ENCODE measurements at places on chromosomes 6 and 20.

- no peak for DNase-seq
Observed at GRCh38 chr20:59992526-59993084, 34.4 kb downstream of the CDH26 start.

GRCh38 chr6:38671885-38672467 is 31.0 kb downstream of the GLO1 start:
- peak; percentile 74 for DNase-seq

DNA sequence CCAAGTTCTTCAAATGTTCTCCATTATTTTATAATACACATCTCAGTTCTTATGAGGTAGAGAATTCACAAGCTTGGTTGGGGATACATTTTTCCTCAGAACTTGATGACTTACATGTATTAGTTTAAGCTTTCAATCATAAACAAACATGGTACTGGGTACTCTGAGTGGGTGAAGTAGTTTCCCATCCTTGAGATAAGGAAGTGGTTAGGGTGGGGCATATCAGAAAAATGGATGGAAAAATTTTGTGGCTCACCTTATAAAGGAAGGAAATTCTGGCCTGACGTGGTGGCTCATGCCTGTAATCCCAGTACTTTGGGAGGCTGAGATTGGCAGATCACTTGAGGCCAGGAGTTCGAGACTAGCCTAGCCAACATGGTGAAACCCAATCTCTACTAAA is 52.0 kb downstream of the CD164 start:
- DNase-seq: no peak

- DNase-seq: peak; percentile 34
Observed at GRCh38 chr6:29887330-29887818, 55.0 kb upstream of the HLA-A start.

DNA sequence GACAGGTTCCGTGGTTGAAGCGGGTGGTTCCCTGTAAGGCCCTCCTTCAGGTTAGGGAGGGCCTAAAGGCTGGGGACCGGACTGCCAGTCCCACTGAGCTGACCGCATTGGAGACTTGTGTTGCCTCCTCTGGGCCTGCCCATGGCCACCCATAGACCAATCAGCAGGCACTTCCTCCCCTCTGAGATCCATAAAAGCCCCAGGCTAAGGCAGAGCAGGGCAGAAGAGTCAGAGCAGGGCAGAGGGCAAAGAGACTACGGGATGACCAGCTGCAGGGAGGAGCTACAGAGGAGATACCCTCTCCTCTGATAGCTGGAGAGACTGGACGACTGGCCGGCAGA is 537.4 kb downstream of the TENT5A start:
- DNase-seq: no peak

- no peak for DNase-seq
Observed at GRCh38 chr20:46218656-46219055, 89.6 kb downstream of the CDH22 start.

GRCh38 chr20:19256085-19256484 is 43.6 kb downstream of the SLC24A3 start:
- no peak for DNase-seq

DNA sequence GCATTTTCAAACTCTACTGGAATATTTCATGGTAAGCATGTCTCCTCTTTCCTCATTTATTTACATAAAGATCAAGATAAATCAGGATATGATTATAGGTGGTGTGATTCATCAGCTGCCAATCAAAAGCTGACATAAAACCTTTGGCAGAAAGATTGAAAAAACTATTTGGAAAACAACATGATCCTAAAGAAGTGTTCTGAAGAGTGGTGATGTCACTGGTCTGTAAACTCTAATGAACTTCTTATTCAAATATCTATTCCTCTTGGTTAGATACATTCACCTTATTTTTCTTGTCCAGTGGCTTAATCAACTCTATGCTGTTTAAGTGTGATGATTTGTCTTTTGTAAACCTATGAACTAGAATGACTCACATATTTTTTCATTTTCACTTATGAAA is 535.5 kb upstream of the CITED2 start:
- no peak for DNase-seq

- DNase-seq: no peak
Observed at GRCh38 chr6:135258970-135259369, 77.9 kb downstream of the MYB start.

DNA sequence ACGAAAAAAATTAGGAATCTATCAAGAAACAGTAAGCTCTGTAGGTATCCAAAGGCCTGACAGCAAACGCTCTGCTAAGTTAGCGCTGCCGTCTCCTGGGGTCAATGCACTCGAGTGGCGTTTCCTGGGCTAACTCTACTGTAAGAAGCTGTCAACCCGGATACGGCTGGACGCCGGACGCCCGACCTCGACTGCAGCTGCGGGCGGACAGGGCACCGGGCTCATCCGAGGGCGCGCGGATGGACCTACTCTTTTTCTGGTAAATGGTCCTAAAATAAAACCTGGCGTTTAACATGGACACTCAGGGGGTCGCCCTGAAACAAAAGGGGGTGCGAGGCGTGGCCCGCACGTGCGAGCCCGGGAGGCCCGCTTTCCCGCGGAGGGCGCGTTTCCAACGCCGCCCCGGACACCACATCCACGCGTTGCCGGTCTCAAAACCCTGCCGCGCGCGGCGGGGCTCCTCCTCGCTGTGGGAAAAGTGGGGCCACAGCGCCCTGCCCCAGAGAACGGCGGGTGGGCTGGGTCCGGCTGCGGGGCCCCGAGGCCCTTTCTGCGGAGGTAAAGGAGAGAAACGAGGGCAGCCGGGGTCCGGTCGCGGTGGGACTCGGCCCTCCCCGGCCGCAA is 537 bp downstream of the TCP1 start:
- peak; percentile 60 for DNase-seq

DNA sequence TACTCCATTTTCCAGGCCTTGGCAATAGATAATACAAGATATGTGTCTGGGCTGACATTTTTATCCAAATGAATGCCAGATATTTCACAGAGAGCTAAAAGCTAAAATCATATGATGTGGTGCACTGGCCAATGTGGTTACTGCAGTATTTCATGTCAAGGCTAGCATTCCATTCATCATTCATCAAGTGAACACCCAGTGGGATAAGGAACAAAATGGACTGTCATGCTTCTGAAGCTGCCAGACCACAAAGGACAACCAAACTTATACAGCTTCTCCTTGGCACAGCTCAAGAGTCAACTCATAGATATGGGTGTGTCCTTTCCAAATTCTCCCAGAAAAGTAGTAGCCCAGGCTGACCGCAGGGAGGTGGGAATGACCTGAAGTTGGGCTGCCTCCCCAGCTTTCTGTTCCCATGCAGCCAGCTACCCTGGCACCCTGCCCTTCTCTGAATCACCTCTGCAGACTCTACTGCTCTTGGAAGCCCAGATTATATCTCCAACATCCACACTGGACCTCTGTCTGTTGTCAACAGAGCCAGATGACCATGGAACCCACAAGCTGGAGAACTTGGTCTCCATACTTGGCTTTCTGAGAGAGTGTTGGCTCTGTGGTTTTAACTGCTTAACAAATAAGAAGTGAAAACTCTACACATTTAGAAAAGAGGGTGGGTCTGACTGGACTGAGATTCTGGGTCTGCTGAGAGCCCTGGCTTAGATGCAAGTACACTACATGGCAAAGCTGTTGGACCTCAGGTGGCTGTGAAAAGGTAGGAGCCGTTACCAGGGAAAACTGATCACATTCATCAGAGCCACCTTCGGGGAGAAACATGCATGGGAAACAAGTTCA is 122.8 kb downstream of the ALDH8A1 start:
- DNase-seq: no peak

GRCh38 chr6:391559-392440 is at the start of gene IRF4:
TSS of gene IRF4 (plus strand) at chr6:391752. CDS start at chr6:393153, 1,401 bp downstream.
- DNase-seq: peak; percentile 73

DNA sequence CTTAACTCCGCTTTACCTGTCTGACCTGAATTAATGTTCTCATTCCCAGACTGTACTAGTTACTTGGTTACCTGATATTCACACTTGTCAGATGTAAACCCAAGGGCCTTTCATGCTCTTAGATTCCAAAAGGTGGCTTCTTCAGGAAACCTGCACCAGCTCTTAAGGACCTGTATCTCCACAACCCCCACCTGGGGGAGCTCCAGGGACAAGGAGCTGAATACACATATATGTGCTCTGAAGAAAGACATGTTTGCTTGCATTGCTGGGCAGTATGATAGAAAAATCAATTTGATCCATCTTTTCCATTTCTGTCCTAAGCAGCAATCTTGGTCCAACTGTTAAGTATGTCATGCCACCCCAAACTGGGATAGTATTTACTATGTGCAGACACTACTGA is 64.8 kb upstream of the POU3F2 start:
- DNase-seq: peak; percentile 23

DNA sequence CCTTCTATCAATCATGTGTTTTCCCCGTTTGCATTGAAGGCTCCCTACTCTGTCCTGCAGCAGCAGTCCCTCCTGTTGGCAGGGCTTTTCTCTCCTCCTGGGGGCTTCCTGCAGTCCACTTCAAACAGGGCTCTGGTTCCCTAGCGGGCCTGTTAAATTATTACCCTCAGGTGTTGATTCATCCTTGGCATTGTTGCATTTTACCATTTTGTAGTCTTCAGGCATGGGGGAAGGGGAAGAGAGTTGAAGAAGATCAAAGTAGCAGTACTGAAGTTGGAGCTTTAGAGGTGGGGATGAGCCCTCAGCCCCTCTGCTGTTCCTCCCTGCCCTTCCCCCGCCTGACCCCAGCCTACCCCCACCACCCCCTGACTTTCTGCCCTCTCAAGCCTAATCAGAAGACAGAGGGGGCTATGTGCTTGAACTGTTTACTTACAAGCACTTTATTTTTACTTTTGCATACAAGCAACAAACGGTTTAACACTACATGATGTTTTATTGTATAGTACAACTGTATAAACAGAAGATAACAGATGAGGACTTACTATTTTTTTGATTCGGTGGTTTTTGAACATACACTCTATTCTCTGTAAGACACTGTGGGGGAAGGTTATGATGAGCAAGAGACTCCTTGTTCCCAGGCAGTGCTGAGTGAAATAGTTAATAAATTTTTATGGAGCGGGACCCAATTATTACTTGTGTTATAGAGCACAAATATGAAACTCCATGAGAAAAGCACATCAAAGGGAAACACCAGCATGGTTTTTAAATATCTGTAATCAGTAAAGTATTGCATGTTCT is 169.7 kb downstream of the EYA4 start:
- peak; percentile 34 for DNase-seq

GRCh38 chr6:47481806-47482205 is 4.2 kb downstream of the CD2AP start:
- DNase-seq: no peak

DNA sequence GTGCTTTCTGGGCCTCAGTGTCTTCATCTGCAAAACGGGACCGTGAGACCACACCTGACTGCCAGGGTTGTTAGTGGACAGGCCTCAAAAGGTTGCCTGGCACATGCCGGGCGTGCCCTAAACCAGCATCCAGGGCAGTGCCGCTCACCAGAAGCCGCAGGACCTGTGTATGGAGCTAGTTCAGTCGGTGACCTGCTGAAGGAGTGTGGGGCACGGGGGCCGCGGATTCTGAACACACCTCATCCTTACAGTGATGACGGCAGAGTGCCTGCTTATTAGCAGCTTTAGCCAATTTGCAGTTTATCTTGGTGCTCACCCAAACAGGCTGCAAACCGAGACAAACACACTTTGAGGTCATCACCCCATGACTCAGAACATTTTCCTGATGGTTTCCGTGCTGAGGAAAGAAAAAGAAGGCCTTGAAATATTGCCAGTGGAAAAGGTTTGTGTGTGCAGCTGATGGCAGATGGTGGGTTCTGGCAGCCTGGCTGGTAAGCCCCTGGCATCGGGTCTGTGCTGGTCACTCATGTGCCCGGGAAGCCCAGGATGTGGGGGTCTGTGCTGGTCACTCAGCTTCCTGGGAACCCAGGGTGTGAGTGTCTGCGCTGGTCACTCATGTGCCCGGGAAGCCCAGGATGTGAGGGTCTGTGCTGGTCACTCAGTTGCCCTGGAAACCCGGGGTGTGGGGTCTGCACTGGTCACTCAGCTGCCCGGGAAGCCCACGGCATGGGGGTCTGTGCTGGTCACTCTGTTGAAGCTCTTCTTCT is 153.8 kb downstream of the ERMARD start:
- no peak for DNase-seq

GRCh38 chr6:128641703-128642102 is 121.3 kb upstream of the PTPRK start:
- DNase-seq: no peak

GRCh38 chr20:19991308-19991707 is 25.9 kb upstream of the NAA20 start:
- DNase-seq: no peak

DNA sequence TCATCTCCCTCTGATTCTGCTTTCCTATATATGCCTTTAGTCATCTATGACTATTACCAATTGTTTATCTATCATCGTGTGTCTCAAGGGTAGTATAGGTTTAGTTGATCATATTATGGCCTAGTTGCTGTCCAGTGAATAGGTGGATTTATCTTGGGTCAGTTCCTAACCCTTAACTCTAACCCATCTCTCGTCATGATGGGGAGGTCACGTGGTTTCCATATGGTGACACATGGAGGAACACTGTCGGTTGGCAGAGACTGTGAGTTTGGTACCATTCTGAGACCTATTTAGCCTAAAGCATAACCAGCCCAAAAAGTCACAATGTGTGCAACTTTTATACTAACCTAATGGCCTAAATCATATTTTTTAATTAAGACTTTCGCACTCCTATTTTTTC is 103.5 kb downstream of the SAMD5 start:
- no peak for DNase-seq

GRCh38 chr6:36912030-36912454 is 26.3 kb downstream of the C6orf89 start:
- no peak for DNase-seq

- no peak for DNase-seq
Observed at GRCh38 chr20:44805335-44805978, 4.9 kb downstream of the RIMS4 start.

- no peak for DNase-seq
Observed at GRCh38 chr6:168834042-168834587, 393.1 kb downstream of the SMOC2 start.

GRCh38 chr20:16271450-16271849 is 301.8 kb downstream of the KIF16B start:
- DNase-seq: no peak

DNA sequence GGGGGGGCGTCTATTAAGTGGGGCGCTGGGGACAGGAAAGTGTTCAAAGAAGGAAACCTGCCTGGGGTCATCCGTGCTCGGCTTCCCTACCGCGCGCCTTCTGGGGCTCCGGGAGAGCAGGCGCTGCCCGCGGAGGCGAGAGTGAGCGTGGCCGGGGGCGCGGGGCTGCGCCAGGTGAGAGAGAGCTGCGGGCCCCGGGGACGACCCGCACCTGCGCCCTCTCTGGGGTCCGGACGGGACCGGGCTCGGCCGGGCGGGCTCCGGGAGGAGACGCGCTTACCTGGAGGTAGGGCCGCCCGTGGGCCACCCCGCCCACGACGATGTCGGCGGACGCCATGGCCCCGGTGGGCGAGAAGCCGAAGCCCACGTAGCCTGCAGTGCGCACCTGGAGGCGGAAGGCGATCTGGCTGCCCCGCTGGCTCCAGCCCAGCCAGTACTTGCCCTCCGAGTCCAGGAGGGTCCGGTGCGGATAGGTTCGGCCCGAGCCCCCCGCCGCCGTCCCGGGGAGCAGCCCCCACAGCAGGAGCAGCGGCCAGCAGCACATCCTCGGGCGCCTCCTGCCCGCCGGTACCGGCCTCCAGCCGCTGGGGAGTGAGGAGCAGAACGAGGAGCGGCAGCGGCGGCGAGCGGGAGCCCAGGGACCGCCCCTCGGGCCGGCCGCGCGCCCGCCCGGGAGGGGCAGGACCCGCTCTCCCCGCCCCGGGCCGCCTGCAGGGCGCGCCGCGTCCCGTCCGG is at the start of gene MOXD1:
Gene MOXD1 (minus strand): TSS at position 593 of the 735 bp plus-strand sequence. CDS start 49 bp downstream, at position 544.
- peak; percentile 84 for DNase-seq
